ENCODE measurements at places on chromosomes 12 and 14.

- DNase-seq: no peak
Observed at GRCh38 chr12:51318846-51319599, 5.0 kb downstream of the BIN2 start.

- DNase-seq: no peak
Observed at GRCh38 chr12:53944209-53944608, 5.6 kb downstream of the HOXC13 start.

DNA sequence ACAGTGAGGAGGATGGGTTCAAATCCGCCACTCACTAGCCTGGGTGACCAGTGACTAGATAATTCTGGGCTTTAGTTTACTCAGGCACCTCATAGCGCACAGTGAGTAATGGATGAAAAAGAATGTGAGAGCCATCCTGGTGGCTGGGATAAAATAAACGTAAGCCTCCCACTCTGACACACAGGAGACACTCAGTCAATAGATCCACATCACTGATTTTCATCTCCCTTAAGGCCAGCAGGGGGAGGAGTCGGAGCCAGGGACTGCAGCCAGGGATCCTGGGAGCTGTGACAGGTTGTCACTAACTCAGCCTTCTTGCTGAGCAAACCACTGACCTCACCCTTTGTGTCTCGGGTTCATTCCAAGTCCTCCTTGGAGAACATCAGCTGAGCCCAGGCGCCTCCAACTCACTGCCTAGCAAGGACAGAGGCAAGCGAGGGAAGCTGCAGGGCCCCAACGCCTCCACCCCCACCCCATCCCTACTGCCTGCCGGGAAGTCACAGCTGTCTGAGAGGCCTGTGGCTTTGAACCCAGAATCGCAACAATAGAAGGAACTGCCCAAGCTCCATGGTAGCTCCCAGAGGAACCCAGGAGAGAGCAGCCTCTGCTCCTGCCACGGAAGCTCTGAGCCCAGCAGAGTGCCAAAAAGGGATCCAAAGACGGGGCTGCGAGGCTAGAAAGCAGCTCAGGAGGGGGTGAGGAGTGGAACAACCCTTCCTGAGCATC, 30.7 kb downstream of the PXN start:
- DNase-seq: no peak

GRCh38 chr14:103356024-103356682, 22.1 kb downstream of the EIF5 start:
- DNase-seq: no peak

DNA sequence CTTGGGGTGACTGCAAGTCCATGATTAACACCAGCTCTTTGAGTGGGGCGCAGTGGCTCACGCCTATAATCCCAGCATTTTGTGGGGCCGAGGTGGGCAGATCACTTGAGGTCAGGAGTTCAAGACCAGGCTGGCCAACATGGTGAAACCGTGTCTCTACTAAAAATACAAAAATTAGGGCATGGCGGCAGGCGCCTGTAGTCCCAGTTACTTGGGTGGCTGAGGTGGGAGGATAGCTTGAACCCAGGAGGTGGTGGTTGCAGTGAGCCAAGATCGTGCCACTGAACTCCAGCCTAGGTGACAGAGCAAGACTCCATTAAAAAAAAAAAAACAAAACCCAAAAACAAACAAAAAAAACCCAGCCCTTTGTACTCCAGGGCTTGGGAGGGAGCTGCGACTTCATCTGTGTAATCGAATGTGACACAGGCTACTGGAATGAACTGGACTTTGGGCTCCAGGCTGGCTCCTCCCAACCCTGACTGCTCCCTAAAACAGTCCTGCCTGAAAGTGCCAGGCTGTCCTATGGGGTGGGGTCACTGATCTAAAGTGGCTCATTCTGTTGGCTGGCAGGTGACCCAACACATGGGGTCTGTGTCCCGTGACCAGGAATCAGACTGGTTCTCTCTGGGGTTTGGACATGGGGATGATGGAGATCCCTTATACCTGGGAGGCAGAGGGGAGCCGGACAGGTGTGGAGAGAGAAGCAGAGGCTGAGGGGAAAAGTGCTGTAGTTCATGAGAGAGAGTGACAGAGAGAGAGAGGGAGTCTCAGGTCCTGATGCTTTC, 9.3 kb upstream of the C12orf43 start:
- no peak for DNase-seq

DNA sequence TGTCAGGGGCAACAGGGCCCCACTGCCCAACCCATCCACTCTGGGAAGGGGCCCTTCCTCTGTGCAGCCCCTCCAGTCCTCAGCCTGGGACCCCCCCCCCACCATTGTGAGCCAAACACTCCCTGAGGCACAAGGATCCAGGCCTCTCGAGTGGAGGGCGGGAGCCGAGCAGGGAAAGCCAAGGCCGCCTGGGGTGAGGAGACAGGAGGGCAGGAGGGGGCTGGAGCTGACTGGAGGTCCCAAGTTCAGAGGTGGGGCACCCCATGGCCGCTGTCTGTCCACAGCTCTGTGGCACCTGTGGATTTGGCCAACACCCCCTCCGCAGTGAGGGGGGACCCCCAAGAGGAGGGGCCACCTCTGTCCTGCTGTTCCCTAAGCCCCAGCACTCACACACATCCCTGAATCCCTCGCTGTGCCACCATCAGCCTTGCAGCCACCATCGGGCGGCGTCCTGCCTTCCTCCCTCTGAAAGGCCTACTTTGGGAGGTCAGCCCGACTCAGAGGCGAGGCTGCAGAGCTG, 25.4 kb upstream of the C14orf180 start:
- no peak for DNase-seq
